ENCODE measurements at places on chromosomes 7 and 10.
A peak's percentile ranks its signal among the peaks of the same experiment; 100 is the strongest.

- DNase-seq = no peak
Observed at GRCh38 chr7:47379629-47380324, 202.1 kb downstream of the TNS3 start.

- peak; percentile 32 for DNase-seq
Observed at GRCh38 chr10:97850446-97850845, 803 bp downstream of the GOLGA7B start.

DNA sequence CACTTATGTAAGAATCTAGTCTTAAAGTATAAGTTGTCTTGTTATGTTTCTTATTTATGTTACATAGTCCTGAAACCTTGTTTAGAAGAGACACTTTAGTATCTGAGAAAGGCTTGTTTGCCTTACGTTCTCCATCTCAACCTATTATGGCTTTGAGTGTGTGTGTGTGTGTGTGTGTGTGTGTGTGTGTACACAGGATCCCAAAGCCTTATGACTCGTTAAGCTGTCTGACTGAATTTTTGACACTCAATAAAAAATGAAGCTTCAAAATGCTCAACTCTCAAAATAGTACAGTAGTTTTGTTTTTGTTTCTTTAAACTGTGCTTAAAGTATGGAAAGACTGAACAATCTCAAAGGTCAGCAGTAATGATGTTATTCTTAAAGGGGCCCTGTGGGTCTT is 18.0 kb downstream of the CALU start:
- DNase-seq = no peak

GRCh38 chr10:131553121-131553520 is 241.6 kb upstream of the TCERG1L start:
- no peak for DNase-seq

GRCh38 chr7:157129200-157129599 is 9.5 kb upstream of the UBE3C start:
- no peak for DNase-seq

DNA sequence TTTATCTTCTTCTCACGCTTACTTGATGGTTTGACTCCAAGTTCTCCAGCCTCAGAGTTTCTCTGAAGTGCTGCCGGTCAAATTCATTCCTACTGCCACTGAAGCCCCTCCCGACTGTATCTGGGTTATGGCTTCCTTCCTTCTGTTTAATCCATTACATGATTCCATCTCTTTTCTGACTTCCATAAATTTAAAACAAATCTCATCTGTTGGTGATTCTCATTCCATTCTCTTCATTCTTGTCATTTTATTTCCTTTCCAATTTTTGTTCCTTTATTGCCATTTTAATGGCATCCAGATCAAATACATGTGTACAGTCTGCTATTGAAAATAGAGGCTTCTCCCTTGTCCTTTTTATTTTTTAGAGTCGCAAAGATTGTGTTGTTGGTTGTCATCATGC is 25.4 kb upstream of the HIBADH start:
- DNase-seq = no peak

GRCh38 chr7:130632111-130632510 is 36.4 kb downstream of the COPG2 start:
- no peak for DNase-seq

- no peak for DNase-seq
Observed at GRCh38 chr7:144148224-144148827, 25.4 kb downstream of the OR2A14 start.

DNA sequence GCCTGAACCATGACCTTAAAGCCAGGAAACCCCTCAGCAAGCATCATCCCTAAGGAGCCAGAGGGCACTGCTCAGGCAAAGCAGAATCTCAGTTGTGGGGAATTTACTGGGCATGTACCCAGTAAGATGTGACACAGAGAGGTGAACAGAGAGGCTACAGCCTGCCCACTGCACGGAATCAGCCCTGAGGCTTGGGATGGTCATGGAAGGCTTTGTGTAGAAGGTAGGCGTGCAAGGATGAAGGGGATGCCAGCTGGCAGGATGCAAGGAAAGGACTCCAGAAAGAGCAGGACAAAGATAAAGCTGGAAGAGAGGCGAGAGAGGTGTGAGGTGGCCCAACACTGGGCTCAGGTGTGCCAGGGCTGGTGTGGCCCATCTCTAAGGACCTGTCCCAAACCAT is 2.4 kb upstream of the AIFM2 start:
- DNase-seq = no peak

- no peak for DNase-seq
Observed at GRCh38 chr7:129089521-129090212, 34.8 kb upstream of the TNPO3 start.

GRCh38 chr10:130220251-130221185 is 84.3 kb downstream of the GLRX3 start:
- no peak for DNase-seq

GRCh38 chr10:29576681-29577080 is 58.1 kb downstream of the SVIL start:
- no peak for DNase-seq

- peak; percentile 21 for DNase-seq
Observed at GRCh38 chr10:114767986-114768821, 53.4 kb upstream of the FHIP2A start.

DNA sequence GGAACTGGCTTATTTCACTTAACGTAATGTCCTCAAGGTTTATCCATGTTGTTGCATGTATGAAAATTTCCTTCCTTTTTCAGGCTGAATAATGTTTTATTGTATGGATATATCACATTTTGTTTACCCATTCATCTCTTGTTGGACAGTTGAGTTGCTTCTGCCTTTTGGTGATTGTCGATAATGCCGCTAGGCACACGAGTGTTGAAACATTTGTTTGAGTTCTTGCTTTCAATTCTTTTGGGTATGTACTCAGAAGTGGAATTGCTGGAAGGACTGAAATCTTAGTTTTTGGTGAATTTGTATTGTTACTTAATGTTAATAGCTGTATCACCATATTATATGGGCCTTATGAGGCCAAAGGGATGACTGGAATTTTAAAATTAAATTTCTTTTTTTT is 23.6 kb downstream of the CCNY start:
- no peak for DNase-seq

DNA sequence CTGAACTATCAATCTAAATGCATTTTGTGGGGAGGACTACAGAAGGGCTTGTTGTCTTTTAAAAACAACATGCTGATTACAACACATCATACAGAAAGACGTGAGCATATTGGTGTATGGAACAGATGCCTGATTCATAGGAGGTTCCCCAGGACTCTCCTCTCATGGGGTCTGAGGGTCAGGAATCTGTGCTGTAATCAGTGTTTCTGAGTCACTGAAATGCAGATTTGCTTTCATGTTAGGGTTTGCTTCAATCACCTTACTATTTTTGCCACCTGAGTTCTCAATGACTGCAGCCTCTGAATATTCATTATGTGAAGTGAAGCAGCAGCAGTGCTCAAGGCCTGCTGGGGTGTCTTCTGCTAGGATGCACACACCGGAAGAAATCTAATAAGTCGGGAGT is 550 bp upstream of the ANK3 start:
- DNase-seq = no peak

GRCh38 chr7:39609113-39609934 is 14.0 kb upstream of the RALA start:
- no peak for DNase-seq

DNA sequence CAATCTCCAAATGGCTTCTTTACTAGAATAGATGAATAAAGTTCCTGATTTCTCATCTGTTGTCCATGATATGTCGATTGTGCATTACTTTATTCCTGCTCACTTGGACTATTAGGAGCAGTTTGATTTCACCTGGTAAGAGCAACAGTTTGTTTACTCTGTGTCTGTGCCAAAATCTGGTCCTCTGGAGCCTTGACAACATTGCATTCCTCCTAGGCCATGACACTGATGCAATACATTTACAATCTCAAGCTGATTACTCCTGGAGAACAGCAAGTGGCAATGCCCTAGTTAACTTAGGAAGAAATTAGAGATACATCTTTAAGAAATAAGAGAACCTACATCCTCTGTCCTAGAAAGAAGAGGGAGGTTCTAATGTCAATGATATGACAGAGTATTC is 71.8 kb downstream of the SGCE start:
- DNase-seq = no peak

- DNase-seq = no peak
Observed at GRCh38 chr7:130880668-130881067, 146.7 kb upstream of the KLF14 start.

DNA sequence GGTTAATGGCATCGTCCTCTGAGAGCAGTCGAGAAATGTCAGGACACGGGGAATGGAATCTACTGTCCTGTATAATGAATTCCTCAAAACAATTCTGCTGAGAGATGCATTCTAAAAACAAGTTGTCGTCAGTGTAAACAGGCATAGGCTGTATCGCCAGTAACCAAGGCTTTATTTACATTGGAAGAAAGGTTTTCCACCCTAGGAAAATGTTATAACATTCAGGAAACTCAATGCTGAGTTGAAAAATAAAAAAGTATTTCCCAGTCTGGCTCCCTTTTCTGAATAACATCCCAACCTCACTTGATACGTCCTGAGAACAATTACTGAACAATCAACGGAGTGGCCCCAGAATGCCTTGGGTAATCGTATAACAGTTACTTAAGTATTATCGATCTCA is 79.6 kb upstream of the UCN3 start:
- no peak for DNase-seq

DNA sequence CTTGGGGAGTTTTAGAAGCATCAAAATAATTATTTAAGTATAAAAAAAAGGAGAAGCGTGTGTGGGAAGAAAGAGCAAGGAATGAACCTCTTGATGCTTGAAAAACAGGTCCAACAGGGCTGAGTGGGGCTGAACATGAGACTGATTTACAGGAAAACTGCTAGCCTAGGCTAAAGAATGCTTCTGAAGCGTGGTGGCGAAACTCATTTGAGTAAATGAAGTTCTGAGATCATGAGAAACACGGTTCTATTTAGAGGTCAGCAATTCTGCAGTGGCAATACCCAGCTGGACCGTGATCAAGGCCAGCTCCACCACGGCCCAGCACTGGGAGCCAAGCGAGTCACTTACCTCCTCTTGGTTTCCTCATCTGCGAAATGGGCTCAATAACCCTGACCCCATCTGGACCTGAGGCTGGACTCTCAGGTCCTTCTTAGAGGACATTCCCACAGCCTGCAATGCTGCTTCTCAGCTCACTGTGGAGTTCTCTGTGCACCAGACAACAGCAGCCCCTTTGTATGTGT is 140.1 kb upstream of the ADAM12 start:
- DNase-seq = no peak

GRCh38 chr10:34737772-34738169 is 77.3 kb downstream of the PARD3 start:
- DNase-seq = peak; percentile 43

- DNase-seq = peak; percentile 91
Observed at GRCh38 chr10:114611617-114612016, 46.5 kb downstream of the ABLIM1 start.

DNA sequence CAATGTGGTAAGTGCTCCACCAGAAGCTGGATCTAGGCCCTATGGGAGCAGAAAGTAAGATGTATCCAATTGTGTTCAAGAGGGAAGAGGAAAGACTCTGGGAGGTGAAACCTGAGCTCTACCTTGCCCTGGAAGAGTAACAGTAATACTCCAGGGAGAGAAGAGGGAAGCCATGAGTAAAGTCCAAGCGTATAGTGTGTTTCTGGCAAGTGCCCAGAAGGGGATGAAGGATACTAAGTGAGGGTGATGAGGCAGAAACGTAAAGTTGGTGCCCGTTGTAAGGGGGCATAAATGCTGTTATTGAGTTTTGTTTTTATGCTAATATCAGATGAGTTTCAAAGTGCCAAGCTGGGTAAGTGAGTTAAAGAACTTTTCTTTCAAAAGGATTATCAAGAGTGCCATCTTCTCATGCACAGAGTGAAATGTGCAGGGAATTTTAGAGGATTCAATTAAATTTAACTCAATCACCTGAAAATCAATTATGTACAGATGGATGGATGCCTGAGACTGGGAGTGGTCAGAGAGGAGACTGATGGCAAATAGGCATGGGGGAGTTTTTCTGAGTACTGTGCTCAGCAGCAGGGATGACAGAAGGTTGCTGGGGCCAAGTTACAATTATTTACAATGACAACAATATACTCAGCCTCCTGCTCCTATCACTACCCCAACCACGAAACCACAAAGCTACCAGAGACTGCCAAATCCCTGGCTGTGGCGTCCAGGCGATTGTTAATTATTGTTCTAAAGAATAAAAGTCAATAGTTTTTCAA is 123.3 kb upstream of the LAMB4 start:
- DNase-seq = peak; percentile 11

DNA sequence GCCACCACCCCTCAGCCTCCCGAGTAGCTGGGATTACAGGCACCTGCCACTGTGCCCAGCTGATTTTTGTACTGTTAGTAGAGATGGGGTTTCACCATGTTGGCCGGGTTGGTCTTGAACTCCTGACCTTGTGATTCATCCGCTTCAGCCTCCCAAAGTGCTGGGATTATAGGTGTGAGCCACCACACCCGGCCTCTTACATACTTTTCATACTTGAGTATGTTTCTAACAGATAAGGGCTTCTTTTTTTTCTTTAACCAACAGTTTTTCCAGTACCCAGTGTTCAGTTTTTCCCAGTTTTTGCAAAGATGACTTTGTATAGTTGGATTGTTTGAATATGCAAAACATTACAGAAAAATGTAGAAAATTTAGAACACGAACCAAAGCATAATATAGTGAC is 7.7 kb downstream of the EIF4H start:
- no peak for DNase-seq

DNA sequence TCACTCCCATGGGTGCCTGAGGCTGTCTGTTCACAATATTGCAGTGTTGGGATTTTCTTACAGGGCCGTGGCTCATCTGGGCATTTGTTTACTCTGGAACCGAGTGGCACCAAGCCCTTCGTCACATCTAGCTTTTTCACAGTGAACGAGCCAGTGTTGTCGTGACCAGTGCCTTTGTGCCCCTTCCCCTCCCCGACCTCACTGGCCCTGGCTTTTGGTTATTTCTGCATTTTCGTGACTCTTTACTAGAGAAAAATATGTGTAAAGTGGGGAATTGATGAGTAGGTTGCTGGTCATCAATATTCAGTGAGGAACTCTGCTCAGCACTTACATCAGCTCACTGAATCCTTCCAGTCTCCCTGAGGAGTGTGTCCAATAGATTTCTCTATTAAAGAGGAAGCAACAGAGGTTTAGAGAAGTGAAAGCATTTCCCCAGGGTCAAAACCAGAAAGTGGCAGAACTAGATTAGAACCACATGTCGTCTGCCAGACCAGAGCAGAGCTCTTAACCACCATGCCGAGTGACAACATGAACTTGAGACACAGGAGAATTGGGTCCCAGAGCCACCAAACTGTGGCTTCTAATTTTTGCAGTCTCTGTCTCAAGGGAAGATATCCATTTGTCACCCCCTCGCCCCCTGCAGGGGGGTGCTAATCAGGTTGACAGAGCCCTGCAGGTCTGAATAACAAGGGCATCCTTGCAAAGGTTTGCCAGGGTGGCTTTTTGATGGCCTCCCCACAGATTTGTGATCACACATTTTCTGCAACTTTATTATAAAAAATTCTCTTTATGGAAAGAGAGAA is 125.3 kb downstream of the CHN2 start:
- no peak for DNase-seq

GRCh38 chr10:124627866-124628675 is 116.1 kb downstream of the FAM53B start:
- DNase-seq = no peak

- DNase-seq = no peak
Observed at GRCh38 chr7:116483271-116483942, 16.1 kb upstream of the CAV2 start.
